K562 (cell line): ENCODE measurements at places on chromosomes 13 and 19.

DNA sequence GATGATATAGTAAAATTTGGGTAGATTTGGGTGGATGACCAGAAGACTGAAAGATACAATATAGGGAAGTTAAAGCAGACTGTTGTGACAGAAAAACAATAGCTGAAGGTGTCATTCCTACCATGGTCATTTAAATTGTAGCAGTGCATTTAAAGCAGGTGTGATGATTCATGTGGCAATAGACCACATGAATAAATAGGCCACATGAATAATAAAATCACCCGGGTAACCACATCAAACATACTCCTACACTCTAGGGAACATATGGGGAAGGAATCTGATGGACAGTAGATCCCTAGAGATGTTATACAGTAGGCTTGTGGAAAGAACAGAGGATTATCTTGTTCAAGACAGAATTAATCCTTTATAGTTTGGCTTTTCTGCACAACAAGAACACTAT, 392.6 kb downstream of the SLITRK5 start:
- no peak for DNase-seq

- no peak for DNase-seq
Observed at GRCh38 chr13:111512707-111513106, 192.3 kb downstream of the TEX29 start.

- no peak for DNase-seq
Observed at GRCh38 chr19:41319500-41320184, 9.7 kb downstream of the CCDC97 start.

DNA sequence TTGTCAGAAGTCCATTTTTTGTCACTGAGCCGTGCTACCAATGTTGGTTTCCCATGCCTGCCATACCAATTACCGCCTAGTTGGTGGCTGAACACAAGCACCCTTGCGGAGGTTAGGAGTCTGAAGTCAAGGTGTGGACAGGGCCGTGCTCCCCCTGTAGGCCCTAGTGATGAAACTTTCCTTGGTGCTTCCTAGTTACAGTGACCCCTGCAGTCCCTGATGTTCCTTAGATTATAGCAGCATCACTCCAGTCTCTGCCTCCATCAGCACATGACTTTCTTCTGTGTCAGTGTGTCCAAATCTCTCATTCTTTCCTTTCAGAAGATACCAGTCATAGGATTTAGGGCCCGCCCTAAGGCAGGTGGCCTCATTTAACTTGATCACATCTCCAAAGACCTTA, 99.0 kb downstream of the MYO16 start:
- no peak for DNase-seq

GRCh38 chr13:39788102-39788501, 132.6 kb downstream of the COG6 start:
- DNase-seq, result no peak
